ENCODE measurements at places on chromosomes 6 and 20.
A peak's percentile ranks its signal among the peaks of the same experiment; 100 is the strongest.

DNA sequence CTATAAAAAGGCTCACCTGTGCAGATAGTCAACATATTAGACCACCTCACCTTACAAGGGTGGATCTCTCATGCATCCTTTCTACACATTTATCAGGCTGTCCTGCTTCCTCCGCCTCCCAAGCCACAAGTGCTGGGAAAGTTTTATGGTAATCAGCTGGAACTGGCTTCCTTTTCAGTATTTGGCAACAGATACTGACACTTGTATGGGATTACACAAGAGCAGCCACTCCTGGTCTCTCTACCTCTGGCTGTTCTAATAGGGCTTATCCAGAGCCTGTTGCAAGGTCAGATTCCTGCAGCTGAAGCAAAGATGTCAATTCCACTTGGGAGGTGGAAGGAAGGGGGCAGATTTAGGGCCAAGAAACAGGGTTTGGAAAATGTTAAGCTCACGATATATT lies 503 bp upstream of the GPLD1 start:
- no peak for DNase-seq

GRCh38 chr20:17557675-17558006 lies 12.2 kb upstream of the DSTN start:
- DNase-seq: peak; percentile 35

DNA sequence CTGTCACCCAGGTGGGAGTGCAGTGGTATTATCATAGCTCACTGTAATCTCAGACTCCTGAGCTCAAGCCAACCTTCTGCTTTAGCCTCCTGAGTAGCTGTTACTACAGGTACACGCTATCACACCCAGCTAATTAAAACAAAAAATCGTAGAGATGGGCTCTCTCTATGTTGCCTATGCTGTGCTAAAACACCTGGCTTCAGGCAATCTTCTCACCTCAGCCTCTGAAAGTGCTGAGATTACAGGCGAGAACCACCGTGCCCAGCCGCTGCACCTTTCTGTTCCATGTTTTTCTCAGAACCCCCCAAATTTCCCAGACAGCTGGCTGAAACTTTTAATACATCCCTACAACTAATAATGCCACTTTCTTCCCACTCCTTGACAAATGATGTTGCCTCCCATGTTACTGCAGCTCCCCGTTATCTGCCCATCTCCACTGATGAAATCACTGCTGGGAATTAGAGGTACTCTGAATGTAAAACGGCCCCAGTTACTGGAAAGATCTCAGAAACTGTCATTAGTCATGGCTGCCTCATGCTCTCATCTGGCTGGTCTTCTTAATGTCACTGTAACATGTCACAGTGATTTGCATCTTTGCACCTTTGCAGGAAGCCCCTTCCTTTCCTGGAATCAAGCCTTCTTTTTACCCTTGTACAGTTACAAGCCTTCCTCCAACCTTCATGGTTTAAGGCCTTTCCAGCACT lies 697.5 kb downstream of the PRKN start:
- DNase-seq: no peak

- DNase-seq: no peak
Measured at GRCh38 chr6:141728330-141728729, 404.4 kb upstream of the GJE1 start.

GRCh38 chr6:132812255-132812732 lies 2.1 kb upstream of the RPS12 start:
- no peak for DNase-seq

- no peak for DNase-seq
Measured at GRCh38 chr6:93176070-93176469, 243.3 kb downstream of the EPHA7 start.

- DNase-seq: no peak
Measured at GRCh38 chr6:114398481-114398880, 55.7 kb upstream of the HS3ST5 start.

DNA sequence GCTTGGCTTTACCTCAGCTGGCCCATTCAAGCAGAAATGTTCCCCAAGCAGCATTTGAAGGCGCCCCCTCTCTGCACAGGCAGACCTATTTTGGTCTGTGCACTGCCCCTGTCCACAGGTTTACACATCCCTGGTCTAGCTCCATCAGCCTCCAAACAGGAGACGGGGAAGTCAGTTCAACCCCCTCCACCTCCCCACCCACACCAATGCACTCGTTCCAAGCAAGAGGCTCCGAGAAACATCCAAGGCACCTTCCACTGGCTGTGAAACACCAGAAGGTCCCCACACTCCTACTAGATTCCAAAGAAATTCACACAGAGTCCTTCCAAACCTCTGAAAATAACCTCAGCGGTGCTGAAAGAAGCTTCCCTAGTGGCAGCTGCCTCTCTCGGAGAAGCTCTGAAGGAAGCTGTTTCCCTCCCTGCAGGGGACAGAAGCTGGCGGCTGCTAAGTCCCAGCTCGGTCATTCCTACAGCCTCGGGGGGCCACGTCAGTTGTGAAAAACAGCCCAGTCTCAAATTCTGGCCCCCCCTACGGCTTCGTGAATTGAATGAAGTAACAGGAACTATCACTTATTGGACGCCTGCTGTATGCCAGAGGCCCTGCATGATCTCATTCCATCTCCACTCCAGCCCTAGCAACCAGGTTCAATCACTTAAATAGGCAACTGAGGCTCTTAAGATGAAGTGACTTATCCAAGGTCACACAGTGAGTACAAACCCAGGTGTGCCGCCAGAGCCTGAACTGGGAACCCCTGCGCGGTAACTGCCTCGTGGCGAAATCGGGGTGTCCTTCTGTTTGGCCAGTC lies 815 bp downstream of the SPATA2 start:
- no peak for DNase-seq

DNA sequence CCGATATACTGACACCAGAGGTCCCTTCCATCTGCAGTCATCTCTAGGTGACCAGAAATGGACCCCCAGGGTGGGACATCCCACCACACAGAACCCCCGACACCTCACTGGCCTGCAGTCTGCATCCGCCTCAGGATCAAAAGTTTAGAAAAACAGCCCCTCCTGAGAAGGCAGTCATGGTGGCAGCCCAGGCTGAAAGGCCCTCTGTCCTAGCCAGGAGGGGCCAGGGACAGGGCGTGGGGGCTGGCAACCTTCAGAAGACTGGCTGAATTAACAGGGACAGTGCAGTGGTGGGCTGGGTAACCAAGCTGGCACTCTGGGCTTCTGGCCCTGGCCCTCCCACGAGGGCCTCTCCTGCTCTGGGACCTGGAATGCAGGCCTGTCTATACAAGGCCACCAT lies 34.3 kb upstream of the MDFI start:
- DNase-seq: no peak

GRCh38 chr6:141498977-141499376 lies 633.7 kb upstream of the GJE1 start:
- no peak for DNase-seq

GRCh38 chr6:1893470-1894130 lies 283.9 kb downstream of the FOXC1 start:
- DNase-seq: no peak

DNA sequence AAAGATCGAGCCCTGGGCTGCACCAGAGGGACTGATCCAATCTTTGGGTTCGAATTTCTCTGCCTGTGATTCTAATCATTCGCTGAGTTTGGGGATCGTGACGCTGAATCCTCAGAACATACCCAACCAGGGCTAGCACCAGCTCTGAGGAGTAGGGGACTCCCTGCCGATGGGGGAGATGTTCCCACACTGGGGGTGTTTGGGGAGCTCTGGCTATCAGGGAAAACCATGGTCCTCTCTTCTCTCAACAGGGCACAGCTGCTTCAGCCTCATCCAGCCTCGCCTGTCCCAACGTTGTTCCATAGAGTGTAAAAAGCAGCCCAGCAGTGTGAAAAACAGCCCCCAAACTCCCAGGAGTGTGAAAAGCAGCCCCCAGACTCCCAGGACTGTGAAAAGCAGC lies 136.6 kb downstream of the ANKRD60 start:
- no peak for DNase-seq

DNA sequence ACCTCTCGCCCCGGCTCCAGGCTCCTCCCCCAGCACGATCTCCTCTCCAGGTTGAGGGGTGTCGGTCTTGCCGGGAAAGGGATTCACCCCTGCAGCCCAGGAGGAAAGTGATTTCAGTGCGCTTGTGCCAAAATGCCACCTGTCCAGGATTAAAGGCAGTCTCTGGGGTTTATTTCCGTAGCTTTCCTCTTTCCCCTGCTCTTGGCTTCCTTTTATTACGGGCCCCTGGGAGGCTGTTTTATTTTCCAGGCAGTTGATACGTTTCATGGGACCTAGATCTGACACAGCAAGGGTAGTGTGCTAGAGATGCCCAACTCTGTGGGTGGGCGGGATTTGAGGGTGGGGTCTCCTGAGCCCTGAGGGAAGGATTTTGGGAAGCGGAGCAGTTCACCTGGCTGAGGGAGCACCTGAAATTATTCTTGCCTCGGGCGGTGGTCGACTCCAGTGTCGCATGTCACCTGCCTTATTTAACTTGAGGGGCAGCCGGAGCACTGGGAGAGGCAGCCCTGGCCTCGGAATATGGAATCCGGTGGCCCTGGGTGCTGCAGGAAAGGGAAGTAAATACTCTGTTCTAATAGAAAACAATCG lies 9.5 kb upstream of the NKX2-2 start:
- DNase-seq: no peak

GRCh38 chr6:161694995-161695394 lies 421.1 kb upstream of the AGPAT4 start:
- DNase-seq: no peak

DNA sequence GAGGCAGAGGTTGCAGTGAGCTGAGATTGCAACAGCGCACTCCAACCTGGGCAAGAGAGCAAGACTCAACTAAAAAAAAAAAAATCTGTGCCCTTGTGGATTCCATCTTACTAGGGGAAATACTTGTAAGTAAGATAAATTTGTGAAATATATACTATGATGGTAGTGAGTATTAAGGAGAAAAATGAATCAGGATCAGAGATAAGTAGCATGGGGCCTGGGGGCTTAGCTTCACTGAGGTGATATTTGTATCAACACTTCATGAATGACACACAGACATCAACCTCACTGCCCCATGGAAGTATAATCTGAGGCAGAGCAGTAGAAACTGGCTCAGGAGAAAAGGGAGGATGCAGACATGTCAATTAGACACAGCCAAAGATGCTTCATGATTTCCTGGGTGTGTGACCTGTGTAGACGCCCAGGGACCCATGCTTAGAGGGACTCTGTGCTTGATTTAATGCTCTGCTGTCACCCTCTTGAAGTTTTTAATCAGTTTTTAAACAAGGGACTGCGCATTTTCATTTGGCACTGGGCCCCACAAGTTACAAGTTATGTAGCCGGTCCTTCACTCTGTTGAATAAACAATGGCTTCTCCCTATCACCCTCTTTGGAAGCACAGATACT lies 41.9 kb downstream of the PCNA start:
- DNase-seq: no peak

GRCh38 chr6:170067181-170067641 lies 223.7 kb downstream of the DLL1 start:
- peak; percentile 64 for DNase-seq

- DNase-seq: peak; percentile 55
Measured at GRCh38 chr6:167392631-167393316, 67.9 kb downstream of the TTLL2 start.

DNA sequence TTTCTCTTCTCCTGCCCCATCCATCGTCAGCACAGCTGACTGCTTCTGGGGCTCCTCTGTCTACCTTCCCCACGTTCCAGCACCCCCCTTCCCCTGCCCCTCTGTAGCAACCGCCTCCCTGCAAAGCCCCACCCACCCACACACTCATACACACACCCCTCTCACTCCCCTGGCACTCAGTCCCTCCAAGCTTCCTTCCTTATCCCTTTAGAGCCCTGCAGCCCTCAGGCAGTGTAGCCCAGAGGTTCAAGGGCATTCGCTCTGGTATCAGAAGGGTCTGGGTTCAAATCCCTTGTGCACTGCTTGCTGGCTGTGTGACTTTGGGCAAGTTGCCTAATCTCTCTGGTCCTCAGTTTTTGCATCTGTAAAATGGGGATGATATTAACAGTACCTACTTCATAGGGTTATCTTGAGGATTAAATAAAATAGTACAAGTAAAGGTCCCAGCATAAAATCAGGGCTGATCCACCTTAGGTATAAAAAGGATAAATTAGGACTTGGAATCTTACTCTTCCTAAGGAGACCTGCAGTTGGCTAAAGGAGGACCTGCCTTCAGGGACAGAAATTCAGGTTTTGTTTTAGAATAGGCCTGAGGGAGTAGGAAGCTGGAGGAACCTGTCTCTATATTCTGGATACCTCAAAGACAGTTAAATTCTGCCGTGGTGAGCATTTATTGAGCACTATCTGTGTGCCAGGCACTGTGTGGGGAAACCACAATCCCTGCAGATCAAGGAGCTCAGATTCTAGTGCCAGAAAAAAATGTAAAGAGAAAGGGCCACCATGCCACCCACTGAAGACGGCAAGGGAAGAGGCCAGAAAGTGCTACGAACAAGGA lies 94.1 kb downstream of the SNX5 start:
- no peak for DNase-seq

DNA sequence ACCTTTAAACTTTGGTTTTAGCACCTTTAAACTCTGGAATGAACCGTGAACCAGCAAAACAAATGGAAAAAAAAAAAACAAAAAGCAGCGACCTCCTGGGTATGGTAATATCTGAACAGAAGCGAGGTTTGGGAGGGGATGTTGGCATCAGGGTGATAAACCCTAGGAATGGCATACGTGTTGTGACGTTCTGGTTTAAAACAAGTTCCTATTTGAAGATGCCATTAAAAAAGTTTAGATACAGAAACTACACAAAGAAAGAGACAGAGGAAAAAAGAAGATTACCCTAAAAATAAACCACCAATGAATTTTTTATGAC lies 60.4 kb downstream of the ATXN1 start:
- no peak for DNase-seq

GRCh38 chr6:159594750-159595117 lies 98.3 kb downstream of the SOD2 start:
- no peak for DNase-seq

DNA sequence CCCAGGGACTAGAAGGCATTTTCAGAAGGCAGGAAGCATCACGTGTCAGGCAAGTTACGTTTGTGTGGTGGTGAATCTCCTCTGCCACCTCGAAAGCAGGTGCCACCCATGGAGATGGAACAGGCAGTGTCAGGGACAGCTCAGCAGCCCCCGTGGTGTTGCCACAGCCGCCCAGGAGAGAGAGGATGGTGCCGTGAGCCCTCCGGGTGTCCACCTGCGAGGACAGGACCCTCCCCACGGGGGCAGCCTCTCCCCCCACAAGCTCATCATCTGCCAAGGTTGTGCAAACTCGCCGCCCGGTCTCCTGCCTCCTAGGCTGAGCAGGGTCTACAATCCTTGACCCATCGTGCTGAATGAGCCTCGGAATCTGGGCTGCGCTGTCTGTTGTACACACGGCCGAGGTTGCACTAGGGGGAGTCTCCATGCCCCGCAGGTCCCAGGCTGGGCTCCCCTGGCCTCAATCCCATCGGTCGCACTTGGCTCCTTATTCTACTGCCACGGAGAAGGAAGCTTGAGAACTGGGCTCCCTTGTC lies 40.1 kb downstream of the DACT2 start:
- no peak for DNase-seq

DNA sequence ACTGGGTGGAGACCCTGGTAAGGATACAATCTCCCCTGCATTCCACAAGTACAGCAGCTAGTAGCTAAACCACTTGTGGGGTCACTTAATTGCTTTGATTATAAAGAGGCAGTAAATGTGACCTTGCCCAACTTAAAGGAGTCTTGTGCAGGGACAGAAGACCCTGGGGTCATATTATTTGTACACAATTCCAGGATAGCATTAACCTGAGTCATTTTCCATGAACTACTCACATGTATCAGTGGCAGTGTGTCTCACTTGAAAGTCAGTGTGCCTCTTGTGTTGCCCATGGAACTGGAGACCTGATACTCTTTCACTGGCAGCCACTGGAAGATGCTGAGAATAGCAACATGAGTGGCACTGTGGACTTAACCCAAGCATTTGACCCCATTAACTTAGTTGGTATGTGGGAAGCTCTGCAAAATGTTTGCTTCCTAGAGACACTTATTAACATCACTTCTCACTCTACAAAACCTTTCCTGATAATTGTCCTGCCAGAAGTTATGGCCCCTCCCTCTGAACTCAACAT lies 28.9 kb downstream of the CLIC5 start:
- no peak for DNase-seq
